ENCODE measurements at places on chromosomes 16 and 17. TPM values are rescaled to one million over a fixed set of nuclear protein-coding genes. Genes with fewer than 3 reads are reported as not detected.

Gene KRT40
- not detected for total RNA-seq

Gene MEOX1
- not detected for total RNA-seq

Gene TEKT5
- not detected for total RNA-seq

Gene KRTAP4-9
- not detected for total RNA-seq

Gene CPNE7
- total RNA-seq = 3.5 TPM

Gene RAB37
- total RNA-seq = 0.20 TPM

Gene RNF227
- 0.79 TPM for total RNA-seq

Gene C1QTNF8
- not detected for total RNA-seq

Gene ACAP1
- total RNA-seq = 0.44 TPM

Gene SSTR5
- 0.22 TPM for total RNA-seq

Gene ZG16
- total RNA-seq = not detected

Gene SLC16A11
- total RNA-seq = 0.22 TPM

Gene G6PC1
- not detected for total RNA-seq

Gene NPIPB9
- 1.4 TPM for total RNA-seq

Gene KRTAP16-1
- not detected for total RNA-seq

Gene RTN4RL1
- 0.40 TPM for total RNA-seq

Gene PLA2G10
- not detected for total RNA-seq

Gene ACBD4
- total RNA-seq = 3.3 TPM

Gene TP53TG3C
- not detected for total RNA-seq

Gene KCNJ12
- not detected for total RNA-seq

Gene SMIM22
- total RNA-seq = not detected

Gene RSPRY1
- 31.6 TPM for total RNA-seq

Gene CD2BP2
- 31.9 TPM for total RNA-seq

Gene KCNH6
- under 0.01 TPM for total RNA-seq

Gene KIF18B
- 0.60 TPM for total RNA-seq

Gene EFCAB5
- under 0.01 TPM for total RNA-seq

Gene ZSCAN10
- under 0.01 TPM for total RNA-seq

Gene HOXB5
- under 0.01 TPM for total RNA-seq

Gene CDH11
- 3.4 TPM for total RNA-seq

Gene ERCC4
- total RNA-seq = 5.2 TPM

Gene PERCC1
- total RNA-seq = not detected

Gene SMIM36
- not detected for total RNA-seq

Gene GUCY2D
- total RNA-seq = not detected

Gene TPSAB1
- not detected for total RNA-seq

Gene KRT32
- not detected for total RNA-seq

Gene SLC22A31
- total RNA-seq = not detected
